Fibroblast of upper back skin (primary cell): ENCODE measurements at places on chromosomes 7 and 10.

- no peak for DNase-seq
Observed at GRCh38 chr10:110818311-110819256, 53.1 kb upstream of the PDCD4 start.

DNA sequence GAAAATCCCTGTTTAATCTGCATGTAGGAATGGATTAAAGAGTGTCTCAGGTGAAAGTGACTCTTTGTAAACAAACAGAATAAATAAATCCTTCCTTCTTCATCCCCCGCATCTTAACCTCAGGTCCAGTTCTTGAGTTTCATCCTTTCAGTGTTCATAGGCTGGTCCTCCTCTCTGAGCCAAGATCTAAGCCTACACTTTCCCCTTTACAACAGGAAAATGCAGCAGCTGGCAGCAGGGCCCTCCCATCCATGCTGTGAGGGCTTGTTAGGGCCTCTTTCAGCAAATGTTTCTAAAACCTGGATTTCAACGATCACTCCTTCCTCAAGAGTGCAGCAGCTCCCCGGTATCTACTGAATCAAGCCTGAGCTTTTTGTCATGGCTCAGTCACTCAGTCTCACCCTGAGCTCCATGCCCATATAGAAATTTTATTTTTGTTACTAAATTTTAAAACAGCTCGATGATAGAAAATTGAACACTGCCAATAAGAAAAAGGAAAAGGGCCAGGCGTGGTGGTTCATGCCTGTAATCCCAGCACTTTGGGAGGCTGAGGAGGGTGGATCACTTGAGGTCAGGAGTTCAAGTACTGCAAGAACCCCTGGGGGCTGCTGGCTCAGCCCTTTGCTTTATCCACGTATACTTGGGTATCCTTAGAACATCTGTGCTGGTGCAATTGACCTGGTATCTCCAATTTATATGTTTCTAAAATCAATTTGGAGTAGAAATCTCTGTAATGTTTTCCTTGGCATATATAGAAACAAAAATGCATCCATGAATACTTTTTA lies 15.6 kb downstream of the BLNK start:
- DNase-seq = no peak

GRCh38 chr7:55127622-55128081 lies 108.8 kb downstream of the EGFR start:
- DNase-seq = peak; percentile 78

- DNase-seq = no peak
Observed at GRCh38 chr7:116653646-116654045, 18.4 kb upstream of the MET start.

DNA sequence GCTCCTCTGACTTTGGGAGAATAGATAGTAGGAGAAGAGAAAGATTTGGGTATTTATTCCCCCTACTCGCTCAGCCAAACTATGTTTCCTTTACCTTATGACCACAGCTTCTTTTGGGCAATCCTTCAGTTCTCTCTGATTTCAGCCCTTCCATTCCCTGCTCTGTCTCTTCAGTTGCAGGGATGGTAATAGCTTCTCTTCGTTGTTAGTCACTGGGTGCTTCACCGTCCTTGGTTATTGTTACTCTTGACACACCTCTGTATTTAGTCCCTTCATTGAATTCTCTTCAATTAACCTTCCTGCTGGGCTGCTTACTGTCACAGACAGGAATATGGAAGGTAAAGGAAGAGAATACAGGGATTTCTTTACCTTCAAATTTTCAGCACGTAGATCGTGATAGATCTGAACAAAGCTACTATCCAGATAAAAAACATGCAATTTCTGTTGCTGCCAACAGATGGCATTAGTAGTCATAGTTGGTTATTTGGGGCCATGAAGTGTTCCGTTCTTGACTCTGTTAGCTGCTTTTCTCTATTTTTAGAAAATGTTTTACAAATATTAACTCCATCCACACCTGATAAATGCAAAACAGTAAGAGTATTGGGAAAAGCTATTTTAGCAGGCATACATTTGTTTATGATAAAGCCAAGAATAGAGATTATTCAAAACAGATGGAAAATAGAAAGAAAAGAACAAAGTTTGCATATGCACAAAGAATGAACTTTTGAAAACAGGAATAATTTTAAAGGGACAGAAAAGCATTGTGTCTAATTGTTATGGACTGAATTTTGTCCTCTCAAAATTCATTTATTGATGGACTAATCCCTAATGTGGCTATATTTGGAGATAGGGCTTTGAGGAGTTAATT lies 14.0 kb upstream of the PTTG1IP2 start:
- DNase-seq = peak; percentile 55

GRCh38 chr10:44289125-44289524 lies 95.8 kb downstream of the CXCL12 start:
- DNase-seq = no peak

GRCh38 chr7:128003787-128004186 lies 27.4 kb downstream of the LRRC4 start:
- DNase-seq = no peak

- DNase-seq = no peak
Observed at GRCh38 chr10:1370298-1370697, 314.1 kb downstream of the WDR37 start.

DNA sequence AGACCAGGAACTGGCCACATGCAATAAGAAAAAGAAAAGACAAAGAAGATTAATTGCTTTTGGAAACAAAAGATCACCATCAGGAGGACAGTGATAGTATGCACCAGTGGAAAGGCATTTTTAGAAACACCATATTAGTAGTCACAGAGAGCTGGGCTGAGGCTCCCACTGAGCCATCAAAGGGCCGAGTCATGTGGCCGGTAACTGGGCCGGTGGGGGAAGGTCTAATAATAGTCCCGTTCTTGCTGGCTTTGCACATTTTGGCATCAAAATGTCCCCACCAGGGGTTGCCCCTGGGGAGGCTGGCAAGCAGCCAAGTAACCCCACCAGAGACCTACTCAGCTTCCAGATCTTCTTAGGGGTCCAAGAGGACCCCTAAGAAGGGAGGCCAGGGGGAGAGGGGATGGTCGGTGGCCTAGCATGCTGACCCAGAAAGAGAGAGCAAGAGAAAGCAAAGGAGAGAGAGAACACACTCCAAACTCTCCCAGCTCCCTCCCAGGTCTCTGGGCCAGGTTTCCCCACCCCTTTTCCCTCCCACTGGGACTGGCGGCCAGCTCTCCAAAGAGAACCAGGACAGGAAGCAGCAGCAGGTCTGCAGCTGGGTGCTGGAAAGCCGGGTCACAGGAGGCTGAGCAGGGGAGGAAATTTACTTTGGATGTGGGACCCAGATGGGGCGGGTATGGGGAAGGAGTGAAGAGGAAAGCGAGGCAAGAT lies 70.2 kb upstream of the FGFR2 start:
- DNase-seq = peak; percentile 36

GRCh38 chr10:2790396-2791188 lies 276.8 kb upstream of the PFKP start:
- DNase-seq = no peak

GRCh38 chr7:3978839-3979238 lies 677.8 kb downstream of the SDK1 start:
- no peak for DNase-seq

GRCh38 chr10:95346715-95347401 lies 56.1 kb upstream of the PDLIM1 start:
- peak; percentile 24 for DNase-seq

GRCh38 chr7:55198634-55199392 lies 166.3 kb upstream of the LANCL2 start:
- no peak for DNase-seq

DNA sequence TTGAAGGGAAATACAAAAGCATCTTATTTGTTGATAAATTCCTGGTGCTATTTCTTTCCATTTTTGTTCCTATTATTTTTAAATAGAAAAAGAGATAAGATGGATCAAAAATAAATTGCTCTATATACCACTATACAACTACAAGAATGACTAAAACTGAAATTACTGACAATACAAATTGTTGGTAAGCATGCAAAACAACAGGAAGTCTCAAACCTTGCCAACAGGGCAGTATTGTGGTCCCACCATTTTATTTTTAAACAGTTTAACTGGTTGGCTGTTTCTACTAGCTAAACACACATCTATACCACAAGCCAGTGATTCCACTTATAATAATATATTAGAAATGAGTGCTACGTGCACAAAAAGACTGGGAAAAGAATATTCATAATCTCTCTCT lies 213.0 kb downstream of the JAZF1 start:
- no peak for DNase-seq

- no peak for DNase-seq
Observed at GRCh38 chr10:112404617-112405016, 30.7 kb downstream of the ACSL5 start.

DNA sequence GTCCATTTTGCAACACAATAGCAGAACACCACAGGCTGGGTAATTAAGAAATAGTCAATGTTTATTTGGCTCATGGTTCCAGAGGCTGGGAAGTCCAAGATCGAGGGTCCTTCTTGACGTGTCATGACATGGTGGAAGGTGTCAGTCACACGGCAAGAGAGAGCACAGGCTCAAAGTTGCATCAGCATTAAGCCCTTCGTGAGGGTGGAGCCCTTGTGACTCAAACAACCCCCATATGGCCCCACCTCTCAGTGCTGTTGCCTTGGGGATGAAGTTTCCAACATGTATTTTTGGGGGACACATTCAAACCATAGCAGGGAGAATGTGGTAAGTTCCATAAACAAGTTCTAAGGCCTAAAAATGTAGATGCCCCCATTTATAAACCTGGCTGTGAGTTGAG lies 24.6 kb upstream of the GTPBP4 start:
- no peak for DNase-seq

GRCh38 chr7:108059526-108059925 lies 56.6 kb upstream of the LAMB1 start:
- peak; percentile 14 for DNase-seq
